Hepatocyte (in vitro differentiated cells): ENCODE measurements at places on chromosomes 11 and 22. TPM values are rescaled to one million over a fixed set of nuclear protein-coding genes. Genes with fewer than 3 reads are reported as not detected.

DNA sequence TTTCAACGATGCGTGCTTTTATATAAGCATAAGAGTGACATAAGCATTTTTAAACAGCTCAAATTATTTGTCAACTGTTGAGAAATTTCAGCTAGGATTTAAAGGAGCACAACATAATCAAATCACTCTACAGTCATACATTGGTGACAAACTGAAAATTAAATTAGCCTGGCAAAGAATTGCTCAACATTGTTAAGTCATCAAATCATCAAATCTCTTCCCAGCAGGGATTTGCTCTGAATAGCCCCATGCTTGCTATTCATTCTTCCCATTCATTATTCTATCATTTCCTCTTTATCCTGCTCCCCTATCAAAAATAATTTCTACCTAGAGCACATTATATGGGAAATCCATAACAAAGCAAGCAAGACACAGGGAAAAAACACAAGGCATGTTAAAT lies 198.7 kb upstream of the LUZP2 start:
- no peak for DNase-seq
- H3K4me1 ChIP-seq, result no peaks in the 10 kb centered on the region
- no peaks in the 10 kb centered on the region for H3K27me3 ChIP-seq
- no peaks in the 10 kb centered on the region for H3K36me3 ChIP-seq

DNA sequence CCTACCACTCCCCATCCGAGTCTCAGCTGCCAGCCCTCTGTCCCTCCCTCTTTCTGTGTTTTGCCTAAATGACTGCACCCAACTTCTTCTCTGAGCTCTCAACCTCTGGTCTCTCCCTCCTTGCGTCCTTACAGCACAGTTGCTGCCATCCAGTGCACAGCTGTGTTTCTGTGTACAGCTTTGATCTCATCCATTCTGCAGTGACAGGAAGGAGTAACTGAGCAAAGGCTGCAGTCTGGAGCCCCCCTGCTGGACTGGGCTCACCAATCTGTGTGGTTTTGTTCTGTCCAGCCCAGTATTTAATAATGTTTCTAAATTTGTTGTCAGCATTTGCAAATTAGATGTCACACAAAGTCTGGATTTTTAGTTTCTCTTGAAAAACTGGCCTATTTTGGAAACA lies 43.8 kb downstream of the PRR5L start:
- H3K4me1 ChIP-seq, result peaks cover 7% of the 10 kb centered on the region
- no peak for DNase-seq
- no peak overlapping the region for H3K4me3 ChIP-seq
- H3K27me3 ChIP-seq, result no peaks in the 10 kb centered on the region
- H3K36me3 ChIP-seq, result no peaks in the 10 kb centered on the region

DNA sequence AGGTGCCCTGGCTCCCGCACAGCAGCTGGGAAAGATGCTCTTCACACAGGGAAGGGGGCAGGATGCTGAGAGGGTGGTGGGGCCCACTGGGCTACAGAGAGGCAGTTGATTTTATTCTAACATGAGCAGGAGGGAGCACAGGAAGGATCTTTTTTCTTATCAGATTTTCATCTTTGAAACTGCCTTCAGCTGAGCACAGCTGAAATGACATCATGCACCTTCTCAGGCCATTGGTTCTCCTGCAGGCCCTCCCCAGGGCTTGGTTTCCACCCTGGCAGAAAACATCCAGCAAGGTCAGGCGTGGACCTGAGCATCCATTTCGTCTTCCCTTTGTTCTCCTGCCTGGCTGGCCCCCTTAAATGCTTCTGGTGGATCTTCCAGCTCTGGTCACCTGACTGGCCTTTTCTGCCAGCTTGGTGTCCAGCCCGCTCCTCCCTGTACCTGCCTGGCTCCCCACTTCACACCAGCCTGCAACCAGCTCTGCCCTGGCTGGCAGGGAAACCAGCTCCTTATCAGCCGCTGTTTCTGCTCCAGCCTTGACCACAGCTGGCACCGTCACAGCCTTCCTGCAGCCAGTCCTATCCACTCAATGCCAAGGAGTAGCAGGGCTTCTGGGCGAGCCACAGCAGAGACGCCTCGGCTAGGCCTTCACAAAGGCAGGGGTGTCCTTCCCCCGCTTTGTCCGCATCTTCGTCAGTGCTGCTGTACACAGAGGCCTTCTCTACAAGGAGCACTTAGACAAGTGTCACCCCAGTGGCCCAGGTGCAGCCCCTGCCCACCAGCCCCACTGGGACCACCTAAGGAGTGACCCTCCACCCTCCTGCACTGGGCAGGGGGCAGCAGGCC lies 36.5 kb downstream of the TOM1 start:
- no peaks in the 10 kb centered on the region for H3K36me3 ChIP-seq
- no peak overlapping the region for H3K27ac ChIP-seq
- H3K4me1 ChIP-seq, result no peaks in the 10 kb centered on the region
- H3K4me3 ChIP-seq, result no peak overlapping the region
- H3K27me3 ChIP-seq, result no peaks in the 10 kb centered on the region

DNA sequence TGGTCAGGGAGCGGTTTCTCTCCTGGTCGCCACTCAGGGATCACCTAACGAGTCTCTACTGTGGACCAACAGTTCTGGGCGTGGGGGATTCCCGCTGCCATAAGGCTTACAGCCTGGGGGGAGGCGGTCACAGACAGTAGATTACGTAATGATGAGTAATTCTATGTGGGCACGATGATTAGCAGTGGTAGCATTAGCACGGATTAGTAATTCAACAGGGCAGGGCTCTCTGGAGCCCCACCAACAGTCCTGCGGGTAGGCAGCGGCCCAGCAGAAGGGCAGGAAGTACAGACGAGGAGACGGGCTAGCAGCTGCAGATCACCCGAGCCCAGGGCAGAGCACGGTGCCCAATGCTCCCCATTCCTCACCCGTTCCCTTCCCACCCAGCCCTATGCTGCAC lies 3.6 kb downstream of the SHISAL1 start:
- H3K27me3 ChIP-seq, result no peaks in the 10 kb centered on the region
- no peaks in the 10 kb centered on the region for H3K4me1 ChIP-seq
- no peak overlapping the region for H3K4me3 ChIP-seq

GRCh38 chr11:113148652-113149051 lies 165.7 kb upstream of the TTC12 start:
- no peaks in the 10 kb centered on the region for H3K27me3 ChIP-seq
- H3K4me3 ChIP-seq, result no peak overlapping the region
- no peak for DNase-seq
- no peaks in the 10 kb centered on the region for H3K4me1 ChIP-seq

DNA sequence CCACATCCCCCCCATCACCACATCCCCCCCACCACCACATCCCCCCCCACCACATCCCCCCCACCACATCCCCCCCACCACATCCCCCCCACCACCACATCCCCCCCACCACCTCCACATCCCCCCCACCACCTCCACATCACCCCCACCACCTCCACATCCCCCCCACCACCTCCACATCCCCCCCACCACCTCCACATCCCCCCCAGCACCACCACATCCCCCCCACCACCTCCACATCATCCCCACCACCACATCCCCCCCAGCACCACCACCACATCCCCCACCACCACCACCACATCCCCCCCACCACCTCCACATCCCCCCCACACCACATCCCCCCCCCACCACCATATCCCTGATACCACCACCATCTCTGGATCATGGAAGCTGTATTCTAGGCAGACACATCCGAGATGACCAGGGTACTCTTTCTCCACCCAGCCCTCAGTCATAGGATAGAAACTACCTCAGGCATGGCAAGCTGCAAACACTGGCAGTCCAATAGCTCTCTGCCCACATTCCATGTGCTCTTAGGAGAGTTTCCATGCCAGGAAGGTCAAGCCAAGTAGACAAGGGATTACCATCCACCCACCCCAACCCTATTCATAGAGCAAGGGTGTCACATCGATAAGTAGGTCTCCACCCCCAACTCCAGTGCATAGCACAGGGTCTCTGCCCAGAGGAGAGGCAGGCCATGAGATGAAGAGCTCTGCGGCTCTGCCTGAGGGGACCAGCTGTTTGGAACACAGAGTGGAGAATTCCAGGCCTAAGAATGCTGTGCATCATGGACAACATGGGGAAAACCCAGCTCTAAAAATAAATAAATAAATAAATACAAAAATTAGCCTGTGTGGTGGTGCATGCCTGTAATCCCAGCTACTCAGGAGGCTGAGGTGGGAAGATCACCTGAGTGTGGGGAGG lies 33.0 kb upstream of the TEAD1 start:
- DNase-seq, result no peak
- H3K27me3 ChIP-seq, result no peaks in the 10 kb centered on the region

- no peak overlapping the region for H3K4me3 ChIP-seq
- DNase-seq, result no peak
- H3K27me3 ChIP-seq, result no peaks in the 10 kb centered on the region
- peaks cover 28% of the 10 kb centered on the region for H3K4me1 ChIP-seq
- H3K27ac ChIP-seq, result no peak overlapping the region
Measured at GRCh38 chr22:23213581-23214334, 33.4 kb downstream of the BCR start.

DNA sequence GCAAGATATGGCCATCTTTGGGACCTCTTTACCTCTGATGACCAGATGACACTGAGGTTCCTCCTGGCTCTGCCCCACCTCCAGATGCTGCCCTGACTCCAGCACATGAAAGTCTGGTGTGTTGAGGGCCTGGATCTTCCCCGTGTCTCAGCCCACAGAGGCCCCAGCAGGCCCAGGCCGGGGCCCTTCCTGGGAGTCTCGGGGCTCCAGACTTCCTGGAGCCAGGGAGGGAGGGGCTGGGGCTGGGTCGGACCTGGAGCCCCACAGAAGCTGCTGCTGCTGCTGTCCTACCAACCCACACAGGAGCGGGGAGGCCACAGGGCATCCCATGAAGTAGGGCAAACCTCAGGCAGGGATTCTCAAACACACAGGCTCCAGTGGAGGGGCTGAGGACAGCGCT lies 32.2 kb upstream of the WNT11 start:
- H3K36me3 ChIP-seq, result no peaks in the 10 kb centered on the region
- no peak for DNase-seq
- peaks cover 4% of the 10 kb centered on the region for H3K4me1 ChIP-seq
- H3K27me3 ChIP-seq, result no peaks in the 10 kb centered on the region

DNA sequence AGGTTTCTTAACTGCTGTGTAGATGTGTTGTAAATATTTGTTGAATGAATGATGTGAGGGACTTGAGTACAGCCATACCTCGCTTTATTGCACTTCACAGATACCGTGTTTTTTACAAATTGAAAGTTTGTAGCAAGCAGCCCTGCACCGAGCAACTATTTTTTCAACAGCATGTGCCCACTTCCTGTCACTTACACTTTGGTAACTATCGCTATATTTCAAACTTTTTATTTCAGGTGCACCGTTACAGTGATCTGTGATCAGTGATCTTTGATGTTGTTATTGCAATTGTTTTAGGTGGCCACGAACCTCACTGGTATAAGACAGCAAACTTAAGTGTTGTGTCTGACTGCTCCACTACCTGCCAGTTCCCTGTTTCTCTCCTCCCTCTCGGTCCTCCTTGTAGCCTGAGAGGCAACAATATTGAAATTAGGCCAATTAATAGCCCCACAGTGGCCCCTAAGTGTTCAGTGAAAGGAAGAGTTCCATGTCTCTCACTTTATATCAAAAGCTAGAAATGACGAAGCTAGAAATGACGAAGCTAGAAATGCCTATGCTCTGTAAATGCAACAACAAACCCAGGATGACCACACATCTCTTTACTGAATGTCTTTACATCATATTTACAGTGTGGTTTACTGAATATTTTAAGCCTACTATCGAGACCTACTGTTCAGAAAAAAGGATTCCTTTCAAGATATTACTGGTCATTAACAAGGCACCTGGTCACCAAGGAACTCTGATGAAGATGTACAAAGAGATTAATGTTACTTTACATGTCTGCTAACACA lies 1.0 kb downstream of the SFI1 start:
- H3K36me3 ChIP-seq, result no peaks in the 10 kb centered on the region
- peak overlapping the region; percentile 66 for H3K4me3 ChIP-seq
- DNase-seq, result no peak
- no peaks in the 10 kb centered on the region for H3K27me3 ChIP-seq
- H3K4me1 ChIP-seq, result no peaks in the 10 kb centered on the region

- no peaks in the 10 kb centered on the region for H3K36me3 ChIP-seq
- peak within 1 kb of the TSS; percentile 70 for H3K27ac ChIP-seq
- peaks cover 19% of the 10 kb centered on the region for H3K4me1 ChIP-seq
- no peaks in the 10 kb centered on the region for H3K27me3 ChIP-seq
- H3K4me3 ChIP-seq, result peak within 1 kb of the TSS; percentile 20
Measured at GRCh38 chr22:45284705-45285262, at the start of gene UPK3A. Gene UPK3A, plus strand, starts transcription at chr22:45284949. Its CDS starts 65 bp downstream, at chr22:45285014.

- no peak overlapping the region for H3K4me3 ChIP-seq
- H3K36me3 ChIP-seq, result no peaks in the 10 kb centered on the region
- H3K27ac ChIP-seq, result no peak overlapping the region
Measured at GRCh38 chr11:7528514-7529049, 14.8 kb downstream of the PPFIBP2 start.

DNA sequence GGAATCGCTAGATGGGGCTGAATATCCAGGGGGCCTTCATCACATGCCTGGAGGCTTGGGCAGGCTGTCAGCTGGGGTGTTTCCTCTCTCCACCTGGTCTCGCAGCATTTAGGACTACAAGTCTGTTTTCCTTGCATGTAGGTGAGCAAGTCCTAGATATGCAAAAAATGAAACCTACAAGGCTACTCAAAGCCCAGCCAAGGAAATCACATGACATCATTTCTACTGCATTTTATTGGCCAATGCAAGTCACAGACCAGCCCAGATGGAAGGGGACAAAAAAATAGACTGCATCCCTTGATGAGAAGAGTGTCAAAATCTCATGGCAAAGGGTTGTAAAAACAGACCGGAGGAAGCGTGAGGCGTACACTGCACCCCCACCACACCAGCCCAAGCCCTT lies 9.6 kb upstream of the APOBEC3B start:
- no peak overlapping the region for H3K27ac ChIP-seq
- DNase-seq, result no peak
- H3K27me3 ChIP-seq, result no peaks in the 10 kb centered on the region
- no peak overlapping the region for H3K4me3 ChIP-seq
- no peaks in the 10 kb centered on the region for H3K36me3 ChIP-seq

DNA sequence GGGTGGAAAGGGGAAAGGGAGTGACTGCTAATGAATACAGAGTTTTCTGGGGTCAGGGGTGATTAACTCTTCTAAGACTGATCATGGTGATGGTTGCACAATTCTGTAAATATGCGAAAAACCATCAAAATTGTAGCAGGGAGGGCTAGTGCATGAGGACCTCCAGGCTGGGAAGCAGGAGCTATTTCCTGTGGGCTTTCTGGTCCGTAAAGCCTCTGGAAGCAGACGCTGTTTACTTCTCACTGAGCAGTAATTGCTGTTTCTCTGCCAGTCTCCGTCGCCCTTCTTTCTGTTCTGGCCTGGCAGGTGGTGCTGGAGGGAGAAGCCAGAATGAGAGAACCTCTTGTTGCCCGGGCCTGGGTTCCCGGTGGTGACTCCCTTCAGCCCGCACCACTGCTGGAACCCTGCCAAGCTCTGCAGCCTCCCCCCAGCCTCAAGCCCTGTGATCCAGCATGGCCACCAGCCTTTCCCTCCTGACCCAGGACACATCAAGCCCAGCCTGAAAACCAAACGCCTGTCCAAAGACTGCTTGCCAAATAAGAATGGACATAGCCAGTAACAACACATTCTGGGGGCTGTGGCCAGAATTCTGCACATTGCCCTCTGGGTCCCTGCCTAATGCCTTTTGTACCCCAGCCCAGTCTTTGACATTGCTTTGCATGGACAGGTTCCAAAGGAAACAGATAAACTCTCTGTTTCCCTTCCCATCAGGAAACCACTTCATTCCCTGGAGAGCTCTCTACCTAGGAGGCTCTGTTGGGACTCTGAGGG lies 201.0 kb upstream of the NAV2 start:
- H3K4me1 ChIP-seq, result no peaks in the 10 kb centered on the region
- no peak overlapping the region for H3K27ac ChIP-seq
- DNase-seq, result no peak
- no peaks in the 10 kb centered on the region for H3K27me3 ChIP-seq
- no peaks in the 10 kb centered on the region for H3K36me3 ChIP-seq
- H3K4me3 ChIP-seq, result no peak overlapping the region

Gene RELA
- 28.1 and 32.7 TPM in 2 replicates for total RNA-seq

Gene CRYBA4
- not detected in 2 replicates for total RNA-seq

Gene P2RY2
- 6.3 and 6.7 TPM in 2 replicates for total RNA-seq

Gene CECR2
- total RNA-seq, result 3.3 and 3.6 TPM in 2 replicates

Gene TRIM6
- 6.6 and 10.7 TPM in 2 replicates for total RNA-seq

Gene CHRM4
- total RNA-seq, result 0.30 and 0.84 TPM in 2 replicates

Gene MPEG1
- total RNA-seq, result 0.04 and 0.57 TPM in 2 replicates

Gene PANX3
- not detected in 2 replicates for total RNA-seq
